ENCODE measurements at places on chromosomes 7 and 10. TPM values are rescaled to one million over a fixed set of nuclear protein-coding genes. Genes with fewer than 3 reads are reported as not detected.

DNA sequence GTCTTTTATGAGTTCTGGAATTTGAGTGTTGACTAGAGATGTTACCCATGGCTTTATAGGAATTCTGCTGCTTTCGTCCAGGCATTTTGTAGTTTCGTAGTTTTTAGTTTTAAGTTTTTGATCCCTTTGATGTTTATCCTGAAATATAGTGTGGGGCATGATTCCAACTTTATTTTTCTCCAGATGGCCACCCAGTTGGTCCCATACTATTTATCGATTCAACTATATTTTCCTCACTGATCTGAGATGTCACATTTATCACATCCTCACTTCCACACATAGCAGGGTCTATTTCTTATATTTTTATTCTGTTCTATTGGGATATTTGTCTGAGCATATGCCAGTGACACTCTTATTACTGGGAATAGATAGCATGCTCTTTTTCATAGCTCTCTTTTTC, 33.9 kb downstream of the ADRA2A start:
- no peak for DNase-seq
- no peaks in the 10 kb centered on the region for H3K4me1 ChIP-seq
- no peak overlapping the region for H3K4me3 ChIP-seq

- DNase-seq: no peak
- H3K27ac ChIP-seq: no peak overlapping the region
- no peaks in the 10 kb centered on the region for H3K36me3 ChIP-seq
- no peak overlapping the region for H3K4me3 ChIP-seq
- no peaks in the 10 kb centered on the region for H3K4me1 ChIP-seq
Observed at GRCh38 chr7:88302486-88302885, 4.2 kb downstream of the STEAP4 start.

- no peaks in the 10 kb centered on the region for H3K36me3 ChIP-seq
- H3K27me3 ChIP-seq: no peaks in the 10 kb centered on the region
- no peak overlapping the region for H3K4me3 ChIP-seq
- peaks cover 70% of the 10 kb centered on the region for H3K4me1 ChIP-seq
Observed at GRCh38 chr7:105020926-105021325, 6.9 kb downstream of the KMT2E start.

DNA sequence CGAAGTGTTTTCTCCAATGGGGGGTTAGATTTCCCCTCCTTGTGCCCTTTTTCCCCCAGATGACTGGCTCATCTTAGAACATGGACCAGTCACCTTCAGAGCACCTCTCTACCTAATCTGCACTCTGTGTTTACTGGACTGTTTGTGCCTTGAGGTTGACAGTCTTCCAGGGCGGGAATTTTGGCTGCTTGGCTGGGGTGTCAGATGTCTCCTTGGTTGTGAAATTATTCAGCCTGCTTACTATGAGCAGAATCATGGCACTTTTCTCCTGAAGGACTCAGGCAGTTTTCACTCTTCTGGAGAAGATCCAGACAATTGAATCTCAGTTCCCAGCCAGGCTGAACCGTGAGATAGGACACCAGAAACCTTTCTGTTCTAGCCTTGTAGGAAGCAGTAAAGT, 60.3 kb upstream of the NFKB2 start:
- no peaks in the 10 kb centered on the region for H3K27me3 ChIP-seq
- H3K4me1 ChIP-seq: no peaks in the 10 kb centered on the region
- H3K4me3 ChIP-seq: no peak overlapping the region
- DNase-seq: no peak
- H3K36me3 ChIP-seq: peaks cover 4% of the 10 kb centered on the region
- H3K27ac ChIP-seq: no peak overlapping the region

DNA sequence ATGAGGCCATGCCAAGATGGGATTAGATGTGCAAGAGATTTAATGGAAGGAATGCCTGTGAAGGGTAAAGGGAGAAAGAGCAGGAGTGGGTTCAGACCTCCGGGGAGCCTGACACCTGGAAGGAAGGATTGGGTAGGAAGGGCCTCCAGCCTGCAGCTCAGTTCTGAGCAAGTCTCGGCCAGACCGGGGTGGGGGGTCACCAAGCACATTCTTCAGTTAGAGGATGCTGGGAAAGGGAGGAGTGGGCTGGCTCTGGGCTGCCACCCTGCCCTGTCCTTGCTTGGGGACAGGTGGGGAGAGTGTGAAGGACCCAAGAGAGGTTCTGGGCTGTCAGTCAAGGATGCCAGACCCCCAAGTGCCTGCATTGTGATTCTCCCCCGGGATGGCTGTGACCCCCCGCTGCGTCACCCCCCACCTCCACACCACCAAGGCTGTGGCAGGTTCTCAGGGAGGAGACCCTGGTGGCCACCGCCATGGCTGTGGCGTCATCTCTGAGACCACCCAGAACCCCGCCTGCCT, 16.5 kb upstream of the PRKAG2 start:
- H3K4me3 ChIP-seq: no peak overlapping the region
- no peak overlapping the region for H3K27ac ChIP-seq
- DNase-seq: no peak
- H3K27me3 ChIP-seq: no peaks in the 10 kb centered on the region
- no peaks in the 10 kb centered on the region for H3K4me1 ChIP-seq

- H3K27me3 ChIP-seq: no peaks in the 10 kb centered on the region
- H3K36me3 ChIP-seq: no peaks in the 10 kb centered on the region
- no peaks in the 10 kb centered on the region for H3K4me1 ChIP-seq
- DNase-seq: no peak
Observed at GRCh38 chr10:34058845-34059614, 724.6 kb upstream of the NRP1 start.

DNA sequence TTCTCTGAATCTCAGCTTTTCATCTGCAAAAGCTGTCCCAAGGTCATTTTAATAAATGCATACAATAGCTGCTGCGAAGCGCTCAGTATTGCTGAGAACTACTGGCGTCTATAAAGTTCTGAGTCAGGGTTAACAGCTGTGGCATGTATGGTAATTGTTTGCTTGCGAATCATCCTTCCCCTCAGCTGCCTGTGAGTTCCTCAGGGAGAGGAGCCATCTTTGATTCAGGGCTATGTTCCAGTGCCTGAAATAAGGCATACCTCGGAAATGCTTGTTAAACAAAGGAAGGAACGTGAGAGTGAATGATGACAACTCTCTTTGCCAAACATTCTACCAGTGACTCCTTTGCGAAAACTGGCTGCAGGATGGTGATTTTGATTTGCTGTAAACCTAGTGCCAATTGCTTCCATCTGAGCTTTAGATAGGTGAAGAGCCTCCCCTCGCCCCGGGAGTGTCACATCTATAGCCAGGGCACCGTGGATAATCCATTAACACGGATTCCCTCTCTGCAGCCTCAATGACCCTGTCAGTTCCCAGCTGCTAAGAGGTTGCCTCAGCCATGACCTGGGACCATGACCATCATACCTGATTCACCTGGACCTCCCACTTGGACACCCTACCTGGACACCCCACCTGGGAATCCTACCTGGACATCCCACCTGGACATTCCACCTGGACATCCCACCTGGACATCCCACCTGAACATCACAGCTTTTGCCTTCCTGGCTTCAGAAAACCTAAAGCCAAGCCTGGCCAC, 39.6 kb downstream of the GPRIN2 start:
- H3K4me3 ChIP-seq: no peak overlapping the region
- no peaks in the 10 kb centered on the region for H3K27me3 ChIP-seq
- no peak for DNase-seq
- H3K27ac ChIP-seq: no peak overlapping the region
- H3K4me1 ChIP-seq: no peaks in the 10 kb centered on the region
- no peaks in the 10 kb centered on the region for H3K36me3 ChIP-seq

GRCh38 chr7:141483044-141483443, 68.2 kb upstream of the AGK start:
- H3K27me3 ChIP-seq: peaks cover 8% of the 10 kb centered on the region
- no peaks in the 10 kb centered on the region for H3K36me3 ChIP-seq
- H3K4me3 ChIP-seq: no peak overlapping the region
- no peaks in the 10 kb centered on the region for H3K4me1 ChIP-seq

DNA sequence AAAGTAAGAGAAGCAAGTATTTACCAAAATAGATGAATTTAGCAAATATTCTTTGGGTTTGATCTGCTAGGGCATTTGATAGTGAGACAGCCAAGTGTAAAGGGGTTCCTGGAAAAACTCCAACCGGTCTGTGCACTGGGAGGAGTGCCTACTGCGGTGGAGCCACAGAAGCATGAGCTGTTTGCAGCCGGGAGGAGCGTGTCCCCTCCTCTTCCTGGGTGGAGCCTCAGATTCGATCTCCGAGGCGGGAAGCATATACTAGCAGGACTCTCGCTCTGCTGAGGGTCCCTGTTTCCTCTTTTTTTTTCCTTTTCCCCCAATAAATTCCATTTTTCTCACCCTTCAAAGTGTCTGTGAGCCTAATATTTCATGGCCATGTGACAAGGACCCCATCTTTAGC, 45.1 kb upstream of the MET start:
- no peak overlapping the region for H3K4me3 ChIP-seq
- no peaks in the 10 kb centered on the region for H3K36me3 ChIP-seq

DNA sequence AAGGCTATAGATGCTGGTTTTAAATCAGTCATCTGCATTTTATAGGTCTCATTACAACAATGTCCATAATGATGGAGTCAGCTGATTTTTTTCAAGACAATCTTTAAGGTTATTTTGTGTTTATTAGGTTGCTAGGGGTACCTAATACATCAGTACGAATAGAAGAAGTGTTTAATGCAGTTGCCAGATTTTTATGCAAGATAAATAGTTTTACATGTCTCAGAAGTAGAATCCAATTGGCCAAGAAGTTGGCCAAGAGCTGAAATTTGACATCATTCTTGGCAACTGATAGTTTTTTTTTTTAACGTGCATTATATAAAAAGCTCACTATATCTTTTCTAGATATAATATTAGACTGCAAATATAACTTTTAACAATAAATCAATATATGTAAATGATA, 208.5 kb downstream of the TRIL start:
- no peak overlapping the region for H3K27ac ChIP-seq
- no peaks in the 10 kb centered on the region for H3K4me1 ChIP-seq
- no peaks in the 10 kb centered on the region for H3K36me3 ChIP-seq
- H3K27me3 ChIP-seq: peaks cover 3% of the 10 kb centered on the region
- H3K4me3 ChIP-seq: no peak overlapping the region

- no peaks in the 10 kb centered on the region for H3K27me3 ChIP-seq
- H3K27ac ChIP-seq: no peak overlapping the region
- H3K4me3 ChIP-seq: no peak overlapping the region
- no peaks in the 10 kb centered on the region for H3K36me3 ChIP-seq
Observed at GRCh38 chr10:15624401-15625196, 95.1 kb downstream of the ITGA8 start.

GRCh38 chr10:105857268-105858264, 1216.5 kb downstream of the SORCS3 start:
- no peak for DNase-seq
- no peak overlapping the region for H3K4me3 ChIP-seq
- H3K36me3 ChIP-seq: no peaks in the 10 kb centered on the region
- H3K27me3 ChIP-seq: no peaks in the 10 kb centered on the region
- H3K27ac ChIP-seq: no peak overlapping the region
- peaks cover 6% of the 10 kb centered on the region for H3K4me1 ChIP-seq

DNA sequence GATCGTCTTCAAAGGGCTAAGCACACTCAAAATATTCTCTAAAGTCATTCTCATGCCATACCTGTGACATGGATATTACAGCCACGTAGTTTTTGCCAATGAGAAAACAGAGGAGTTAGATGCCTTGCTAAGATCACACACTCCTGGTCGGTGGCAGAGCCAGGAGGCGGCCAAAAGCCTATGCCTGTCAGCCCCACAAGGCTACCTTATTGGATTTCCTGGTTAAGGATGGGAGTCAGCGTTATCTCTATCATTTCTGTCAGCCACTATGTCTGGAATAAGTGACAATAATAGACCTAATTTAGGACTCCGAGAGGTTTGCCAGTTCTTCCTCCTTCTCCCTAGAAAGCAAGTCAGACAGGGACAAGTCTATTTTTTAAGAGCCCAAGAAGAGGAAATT, 250.8 kb downstream of the TRIL start:
- H3K27ac ChIP-seq: no peak overlapping the region
- DNase-seq: no peak
- no peak overlapping the region for H3K4me3 ChIP-seq
- H3K4me1 ChIP-seq: no peaks in the 10 kb centered on the region

- H3K27ac ChIP-seq: no peak overlapping the region
- H3K36me3 ChIP-seq: no peaks in the 10 kb centered on the region
- H3K4me3 ChIP-seq: no peak overlapping the region
- no peak for DNase-seq
Observed at GRCh38 chr10:49168831-49169500, 19.2 kb downstream of the TMEM273 start.

GRCh38 chr7:55556492-55556891, 15.8 kb downstream of the VOPP1 start:
- no peak overlapping the region for H3K27ac ChIP-seq
- peaks cover 84% of the 10 kb centered on the region for H3K4me1 ChIP-seq
- H3K4me3 ChIP-seq: no peak overlapping the region
- H3K27me3 ChIP-seq: no peaks in the 10 kb centered on the region
- H3K36me3 ChIP-seq: peaks cover 7% of the 10 kb centered on the region

DNA sequence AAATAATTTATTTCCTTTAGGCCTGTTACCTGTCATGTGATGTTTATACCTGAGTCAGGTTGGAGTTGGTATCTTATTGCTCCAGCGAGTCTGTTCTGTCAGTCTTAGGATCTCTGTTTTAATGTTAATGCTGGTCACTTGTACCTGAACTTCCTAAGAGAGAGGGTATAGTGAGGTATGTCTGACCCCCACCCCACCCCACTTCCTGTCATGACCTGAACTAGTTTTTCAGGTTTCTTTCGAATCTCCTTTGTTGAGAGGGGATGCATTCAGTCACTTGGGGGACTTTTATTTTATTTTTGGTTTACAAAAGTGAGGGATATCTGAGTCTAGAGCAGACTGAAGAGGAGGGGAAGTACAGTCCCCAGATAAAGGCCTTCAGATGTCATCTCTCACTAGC, 769.0 kb upstream of the COBL start:
- no peak for DNase-seq
- no peak overlapping the region for H3K27ac ChIP-seq
- no peaks in the 10 kb centered on the region for H3K4me1 ChIP-seq
- no peaks in the 10 kb centered on the region for H3K36me3 ChIP-seq

- peaks cover 30% of the 10 kb centered on the region for H3K27me3 ChIP-seq
- H3K4me3 ChIP-seq: no peak overlapping the region
- H3K36me3 ChIP-seq: no peaks in the 10 kb centered on the region
- peaks cover 8% of the 10 kb centered on the region for H3K4me1 ChIP-seq
- no peak overlapping the region for H3K27ac ChIP-seq
- no peak for DNase-seq
Observed at GRCh38 chr7:114086914-114087652, 168.3 kb upstream of the PPP1R3A start.

- no peaks in the 10 kb centered on the region for H3K36me3 ChIP-seq
- H3K27ac ChIP-seq: no peak overlapping the region
- H3K27me3 ChIP-seq: no peaks in the 10 kb centered on the region
- no peak for DNase-seq
Observed at GRCh38 chr7:46322937-46323336, 401.9 kb upstream of the IGFBP3 start.

The UCMA gene
- total RNA-seq: not detected

The TMEM140 gene
- total RNA-seq: 6.6 TPM

The NKX6-2 gene
- not detected for total RNA-seq

The CHCHD3 gene
- 86.9 TPM for total RNA-seq

The SPDYE8 gene
- total RNA-seq: not detected

The ITIH5 gene
- total RNA-seq: not detected

The SCIN gene
- total RNA-seq: 0.29 TPM

The NAT16 gene
- not detected for total RNA-seq

The FGL2 gene
- 3.1 TPM for total RNA-seq

The GSAP gene
- 2.0 TPM for total RNA-seq

The MOGAT3 gene
- total RNA-seq: not detected

The P4HA1 gene
- total RNA-seq: 28.7 TPM

The DNAJC12 gene
- total RNA-seq: 12.9 TPM

The PPRC1 gene
- 105 TPM for total RNA-seq

The VWC2 gene
- not detected for total RNA-seq

The FBXL13 gene
- total RNA-seq: 0.62 TPM

The UTF1 gene
- total RNA-seq: not detected

The FRMPD2 gene
- total RNA-seq: not detected

The VSTM4 gene
- 0.09 TPM for total RNA-seq
